ENCODE measurements at places on chromosomes 5 and 9.

- DNase-seq = no peak
These were observed 69.6 kb upstream of the GNAQ start for GRCh38 chr9:78101247-78101646.

GRCh38 chr5:168251259-168251658 lies 40.2 kb upstream of the WWC1 start:
- no peak for DNase-seq

- DNase-seq = no peak
These were observed 69.3 kb downstream of the SH3RF2 start for GRCh38 chr5:146005723-146006122.

DNA sequence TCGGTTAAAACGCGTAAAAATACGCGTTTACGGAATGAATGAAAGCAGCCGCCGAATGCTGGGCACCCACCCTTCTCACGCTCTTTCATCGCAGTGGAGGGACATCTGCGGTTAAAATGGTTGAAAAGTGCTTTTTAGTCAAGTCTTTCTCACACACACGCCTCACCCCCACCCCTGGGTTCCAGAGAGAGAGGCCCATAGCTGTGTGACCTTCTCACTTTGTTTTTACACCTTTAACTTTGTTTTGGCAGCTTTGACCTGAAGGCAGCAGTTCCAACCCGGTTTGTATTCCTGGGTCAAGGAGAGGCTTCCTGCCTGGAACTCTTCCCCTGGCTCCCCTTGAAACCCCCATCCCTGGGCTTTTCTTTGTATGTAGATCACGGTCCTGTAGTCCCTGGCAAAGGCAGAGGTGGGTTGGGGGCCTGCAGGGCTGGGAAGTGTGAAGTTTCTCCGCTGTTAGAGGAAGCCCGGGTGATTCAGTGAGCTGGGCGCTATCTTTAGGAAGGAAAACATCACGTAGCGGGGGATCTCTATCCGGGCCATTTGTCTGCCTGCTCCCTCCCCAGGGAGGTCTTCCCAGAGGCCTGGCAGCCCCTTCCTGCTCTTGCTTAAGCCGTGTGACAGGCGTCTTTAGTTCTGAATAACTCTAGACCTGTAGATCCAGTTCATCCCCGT lies 29.6 kb downstream of the SPRY4 start:
- no peak for DNase-seq

GRCh38 chr5:132473668-132474067 lies 16.9 kb downstream of the IRF1 start:
- no peak for DNase-seq

GRCh38 chr9:111433082-111433481 lies 51.1 kb downstream of the ECPAS start:
- no peak for DNase-seq

DNA sequence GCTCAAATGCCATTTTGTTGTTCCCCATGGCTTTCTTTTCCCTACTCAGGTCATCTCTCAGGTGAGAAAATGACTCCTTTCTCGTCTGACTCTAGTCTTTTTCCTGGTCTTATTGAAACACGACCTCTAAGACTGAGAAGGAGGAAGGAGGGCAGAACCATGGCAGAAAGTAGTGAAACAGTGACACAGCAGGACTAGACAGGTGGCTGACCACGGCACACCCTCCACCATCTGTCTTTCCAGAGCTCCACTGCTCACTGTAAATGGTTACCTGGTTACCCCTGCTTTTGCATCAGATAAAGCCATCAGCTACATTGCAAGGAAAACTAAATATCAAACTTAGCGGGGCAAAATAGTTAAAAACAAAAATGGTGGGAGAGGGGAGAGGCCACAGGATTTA lies 30.9 kb downstream of the NR4A3 start:
- DNase-seq = no peak

DNA sequence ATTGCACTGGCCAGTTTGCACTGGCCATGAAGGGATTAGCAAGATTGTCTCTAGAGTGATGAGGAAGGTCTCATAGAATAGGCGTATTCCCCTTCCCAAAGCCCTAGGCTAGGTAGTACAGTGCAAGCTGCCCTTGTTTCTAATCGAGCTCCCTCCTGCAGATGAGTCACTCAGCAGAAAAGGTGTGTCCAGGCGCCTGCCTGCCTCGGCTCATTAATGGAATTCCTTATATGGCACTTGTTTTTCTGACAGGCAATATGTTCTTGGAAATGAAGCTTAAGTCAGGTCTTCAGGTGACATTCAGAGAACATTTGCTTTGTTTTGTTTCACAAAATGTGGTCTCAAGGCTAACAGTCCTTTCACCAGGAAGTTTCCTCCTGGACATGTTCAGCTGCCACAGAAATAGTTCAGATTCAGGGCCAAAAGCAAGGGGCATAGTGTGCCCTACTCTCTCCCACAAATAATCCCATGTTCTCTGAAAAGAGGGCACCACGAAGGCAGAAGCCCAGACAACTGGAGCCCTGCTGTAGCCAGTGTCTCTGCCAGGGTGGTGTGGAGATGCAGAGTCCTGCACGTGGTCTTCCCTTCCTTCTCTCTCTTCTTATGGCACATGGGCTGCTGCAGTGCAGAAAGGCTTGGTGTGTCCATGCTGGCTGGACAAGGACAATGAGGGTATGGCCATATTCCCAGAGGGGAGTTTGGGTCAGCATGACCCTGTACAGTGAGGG lies 281.1 kb upstream of the MAP3K1 start:
- no peak for DNase-seq

DNA sequence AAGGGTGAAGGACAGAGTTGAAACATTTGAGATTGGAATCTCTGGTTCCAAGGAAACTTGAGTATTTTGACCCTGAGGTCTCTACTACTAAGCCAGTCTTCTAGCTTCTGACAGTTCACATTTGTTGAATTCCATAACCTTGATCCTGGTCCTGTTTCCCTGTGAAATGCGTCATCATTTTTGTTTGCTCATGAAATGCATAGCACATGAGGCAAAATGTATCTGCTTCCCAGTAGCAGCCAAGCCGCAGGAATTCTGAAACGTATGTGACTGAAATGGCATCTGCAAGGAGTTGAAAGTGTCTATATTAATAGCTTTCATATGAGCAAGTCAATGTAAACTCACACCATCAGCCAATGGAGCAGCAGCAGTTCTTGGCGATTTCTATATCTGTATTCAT lies 307.9 kb downstream of the CSNK1G3 start:
- no peak for DNase-seq

- DNase-seq = no peak
These were observed 871.4 kb upstream of the CDH10 start for GRCh38 chr5:25516141-25516540.

GRCh38 chr9:134628354-134628736 lies 13.3 kb upstream of the COL5A1 start:
- no peak for DNase-seq

DNA sequence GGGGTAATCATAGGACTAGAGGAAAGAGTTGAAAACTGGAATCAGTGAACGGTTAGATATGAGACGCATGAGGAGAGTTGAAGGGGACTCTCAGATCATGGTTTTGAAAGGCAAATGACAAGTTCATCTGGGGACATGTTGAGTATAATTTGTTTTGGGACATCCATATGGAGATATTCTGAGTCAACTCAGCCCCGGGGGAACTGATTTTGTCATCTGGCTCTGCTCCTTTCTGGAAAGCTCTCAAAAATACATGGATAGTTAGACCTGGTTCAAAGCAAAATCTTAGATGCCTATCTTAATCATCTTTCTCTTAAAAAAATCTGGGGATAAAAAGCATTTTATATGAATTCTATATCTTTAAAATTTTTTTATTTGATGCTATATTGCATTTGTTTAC lies 161.2 kb downstream of the SNX18 start:
- no peak for DNase-seq

DNA sequence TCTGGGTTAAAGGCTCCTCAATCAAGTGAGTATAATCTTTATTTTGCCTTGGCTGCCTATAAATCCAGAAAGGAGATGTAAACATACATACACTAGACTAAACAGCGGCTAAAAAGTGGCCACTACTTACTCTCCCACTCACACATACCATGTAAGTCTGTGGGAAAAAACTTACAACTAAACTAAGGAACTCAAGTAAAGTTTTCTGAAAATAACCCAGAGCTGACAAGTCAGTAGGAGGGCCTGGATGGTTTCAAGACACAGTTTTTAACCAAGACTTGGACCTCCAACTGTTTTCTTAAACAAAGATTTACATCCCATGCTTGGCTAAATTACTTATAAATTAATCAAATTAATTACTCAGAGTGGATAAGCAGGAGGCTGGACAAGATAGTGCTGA lies 64.5 kb downstream of the CEP120 start:
- no peak for DNase-seq

- no peak for DNase-seq
These were observed 7.4 kb upstream of the SHC3 start for GRCh38 chr9:89185980-89186379.

GRCh38 chr9:23700359-23700758 lies 125.7 kb downstream of the ELAVL2 start:
- DNase-seq = no peak

GRCh38 chr5:142527234-142527633 lies 158.7 kb downstream of the FGF1 start:
- no peak for DNase-seq

DNA sequence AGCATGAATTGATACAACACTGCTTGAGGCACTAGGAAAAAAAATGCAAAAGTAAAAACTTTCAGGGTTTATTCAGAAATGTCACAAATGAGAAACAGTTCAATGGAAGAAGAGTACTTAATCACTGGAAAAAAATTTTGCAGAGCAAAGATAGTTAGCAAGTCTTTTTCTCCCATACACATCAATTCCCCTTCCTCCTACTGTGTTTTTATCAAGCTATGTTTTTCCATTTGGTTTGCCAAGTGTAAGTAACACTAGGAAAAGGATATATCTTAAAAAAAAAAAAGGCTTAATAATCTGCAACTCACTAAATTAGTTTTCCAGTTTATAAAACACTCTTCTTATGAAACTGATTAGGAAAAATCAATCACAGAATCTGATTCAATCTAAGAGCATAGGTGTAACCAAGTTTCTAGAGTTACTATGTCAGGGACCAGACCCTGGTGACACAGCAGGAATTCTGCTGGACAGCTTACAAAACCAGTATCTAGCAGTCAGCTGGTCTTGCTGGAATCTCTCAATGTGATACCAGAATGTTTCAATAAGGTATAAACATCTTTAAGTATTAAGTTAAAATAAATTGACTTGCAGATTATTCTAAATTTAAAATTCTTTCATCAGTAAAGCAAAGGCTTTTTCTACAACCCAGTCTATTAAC lies 34.7 kb downstream of the RNF145 start:
- DNase-seq = no peak

DNA sequence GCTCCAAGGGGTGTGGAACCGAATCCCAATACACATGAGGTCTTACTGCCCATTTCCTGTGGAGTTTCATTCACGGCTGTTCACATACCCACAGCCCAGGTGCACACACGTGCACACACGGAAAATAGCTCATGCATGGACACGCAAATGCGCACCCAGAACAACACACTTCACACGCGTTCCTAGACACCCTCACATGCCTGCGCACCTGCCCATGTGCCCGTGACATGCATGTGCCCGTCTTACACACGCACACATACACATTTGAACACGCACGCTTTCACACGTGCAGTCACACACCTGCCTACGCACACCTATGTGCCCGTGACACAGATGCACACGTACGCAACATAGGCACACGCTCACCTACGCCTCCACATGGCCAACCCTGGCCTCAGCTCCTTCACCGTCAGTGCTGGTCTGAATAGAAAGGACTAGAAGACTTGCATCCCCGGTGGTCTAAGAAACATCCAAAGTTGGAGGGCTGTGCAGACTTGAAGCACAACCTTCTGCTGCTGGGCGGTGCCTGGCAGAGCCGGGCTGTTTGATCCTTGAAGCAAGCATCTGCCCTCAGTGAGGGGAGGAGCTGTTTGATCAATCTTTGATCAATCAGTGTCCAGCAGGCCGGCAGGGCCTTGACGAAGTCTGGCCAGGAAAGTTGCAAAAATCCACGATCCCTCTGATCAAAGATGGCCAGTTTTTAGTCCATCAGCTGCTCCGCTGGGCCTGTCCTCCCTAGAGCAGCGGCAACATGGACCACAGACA lies 164.7 kb downstream of the OLFM1 start:
- no peak for DNase-seq

GRCh38 chr9:114388764-114389375 lies 1.1 kb upstream of the AKNA start:
- no peak for DNase-seq

- no peak for DNase-seq
These were observed 78.0 kb downstream of the WNK2 start for GRCh38 chr9:93261735-93262523.

DNA sequence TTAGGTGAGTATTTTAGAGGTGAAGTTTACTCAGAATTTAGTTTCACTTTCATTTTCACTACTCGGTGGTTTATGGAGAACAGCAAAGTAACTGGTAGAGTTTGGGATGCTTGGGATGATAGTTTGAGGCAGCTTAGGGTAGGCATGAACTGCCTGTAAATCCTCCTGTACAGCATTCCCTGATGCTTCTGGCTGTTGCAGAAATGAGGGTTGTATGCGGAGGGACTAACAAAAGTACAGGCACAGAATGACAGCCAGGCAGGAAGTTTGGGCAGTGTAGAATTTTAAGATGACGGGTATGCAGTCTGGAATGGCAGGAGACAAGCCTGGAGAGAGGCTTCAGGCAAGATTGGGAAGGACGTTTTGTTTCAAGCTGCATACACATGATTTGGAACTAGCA lies 48.0 kb upstream of the FAM120AOS start:
- DNase-seq = no peak

DNA sequence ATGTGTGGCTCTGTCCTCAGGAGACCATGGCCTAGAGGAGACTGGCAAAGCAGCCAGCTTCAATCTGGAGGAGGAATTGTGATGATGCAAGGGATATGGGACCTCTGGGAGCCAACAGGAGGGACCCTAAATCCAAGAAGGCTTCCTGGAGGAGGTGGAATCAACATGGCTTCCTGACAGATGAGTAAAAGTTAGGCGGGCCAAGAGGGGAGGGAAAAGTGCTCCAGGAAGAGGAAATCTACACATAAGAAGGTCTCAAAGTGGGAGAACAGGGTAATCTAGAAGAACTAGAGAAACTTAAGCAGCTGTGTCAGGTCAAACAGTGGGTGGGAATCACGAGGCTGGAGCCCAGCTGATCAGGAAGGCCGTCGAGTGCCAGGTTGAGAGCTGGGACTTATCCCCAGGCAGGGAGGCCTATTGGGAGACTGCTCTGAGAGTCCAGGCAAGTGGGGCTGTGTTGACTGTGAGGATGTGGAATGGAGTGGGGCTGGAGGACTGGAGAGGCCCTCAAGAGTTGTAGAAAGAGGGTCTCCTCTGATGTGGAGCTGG lies 119.1 kb downstream of the C9orf50 start:
- no peak for DNase-seq

GRCh38 chr9:121610638-121610953 lies 40.8 kb upstream of the DAB2IP start:
- DNase-seq = no peak

- no peak for DNase-seq
These were observed 532.7 kb upstream of the GRAMD2B start for GRCh38 chr5:125890511-125890931.
